ENCODE measurements at places on chromosomes 4 and X. TPM values are rescaled to one million over a fixed set of nuclear protein-coding genes. Genes with fewer than 3 reads are reported as not detected.

DNA sequence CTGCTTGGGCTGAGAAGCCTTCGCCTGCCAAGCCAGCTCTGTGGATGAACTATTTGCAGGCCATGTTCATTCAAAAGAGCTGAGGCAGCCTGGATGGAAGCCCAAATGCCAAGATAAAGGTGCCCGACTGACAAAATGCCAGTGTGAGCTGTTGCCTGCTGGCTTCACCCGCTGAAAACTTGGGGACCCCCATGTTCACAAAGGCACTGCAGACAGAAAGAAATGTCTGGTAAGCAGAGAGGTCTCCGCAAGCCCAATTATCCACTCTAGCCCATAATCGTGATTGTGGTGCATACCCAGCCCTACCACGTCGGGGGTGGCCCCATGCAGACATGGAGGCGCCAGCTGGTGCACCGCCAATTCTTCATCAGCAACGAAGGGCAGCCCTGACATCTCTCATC is 13.0 kb upstream of the SMIM20 start:
- DNase-seq = no peak

- no peak for DNase-seq
These were observed 7.7 kb downstream of the SYN1 start for GRCh38 chrX:47611926-47612325.

DNA sequence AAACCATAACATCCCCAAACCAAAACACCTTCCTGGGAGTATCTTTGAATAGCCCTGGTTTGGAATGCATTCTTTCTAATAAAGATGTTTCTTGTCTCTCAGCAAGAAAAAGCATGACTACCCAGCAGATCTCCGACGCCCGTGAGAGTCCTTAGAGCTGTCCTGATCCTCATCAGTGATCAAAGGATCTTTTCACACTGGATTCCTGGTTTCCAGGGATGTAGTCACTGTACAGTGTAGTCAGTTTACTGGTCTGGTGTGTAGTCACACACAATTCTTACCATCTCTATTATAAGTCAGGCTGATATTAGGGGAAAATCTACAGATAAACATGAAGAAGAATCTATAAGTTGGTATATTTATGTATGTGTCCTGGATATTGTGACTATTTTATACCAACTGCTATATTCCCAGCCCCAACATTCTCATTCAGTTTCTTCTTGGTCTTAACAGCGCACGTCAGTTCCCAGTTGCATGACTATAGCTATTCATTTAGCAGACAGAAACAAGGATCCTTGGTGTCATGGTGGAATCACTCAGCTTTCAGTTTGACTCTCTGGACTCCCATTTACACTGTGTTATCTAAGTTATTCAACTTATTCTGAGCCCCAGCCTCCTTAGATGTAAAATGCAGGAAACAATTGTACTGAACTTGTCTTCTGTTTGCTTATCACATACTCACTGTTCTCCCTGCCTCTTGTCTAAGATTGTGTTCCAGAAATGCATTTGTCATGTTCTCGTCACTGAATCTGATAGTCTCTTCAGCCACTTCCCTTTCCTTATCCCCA is 68.3 kb downstream of the SLIT2 start:
- DNase-seq = no peak

Gene GAGE2A
- total RNA-seq = not detected

Gene SHISA3
- not detected for total RNA-seq

Data from naive thymus-derived CD8-positive, alpha-beta T cell (primary cell).